Umbilical cord (tissue), 2 donors: ENCODE measurements at places on chromosomes 6 and 20.

- DNase-seq, result no peak
These were observed 67.3 kb upstream of the MAP3K7 start for GRCh38 chr6:90654166-90654565.

GRCh38 chr20:25622049-25622448 is 1.8 kb downstream of the NANP start:
- no peak for DNase-seq

GRCh38 chr6:10526156-10526555 is 5.0 kb downstream of the GCNT2 start:
- no peak for DNase-seq

GRCh38 chr6:82741996-82742385 is 323.6 kb downstream of the UBE3D start:
- no peak for DNase-seq

DNA sequence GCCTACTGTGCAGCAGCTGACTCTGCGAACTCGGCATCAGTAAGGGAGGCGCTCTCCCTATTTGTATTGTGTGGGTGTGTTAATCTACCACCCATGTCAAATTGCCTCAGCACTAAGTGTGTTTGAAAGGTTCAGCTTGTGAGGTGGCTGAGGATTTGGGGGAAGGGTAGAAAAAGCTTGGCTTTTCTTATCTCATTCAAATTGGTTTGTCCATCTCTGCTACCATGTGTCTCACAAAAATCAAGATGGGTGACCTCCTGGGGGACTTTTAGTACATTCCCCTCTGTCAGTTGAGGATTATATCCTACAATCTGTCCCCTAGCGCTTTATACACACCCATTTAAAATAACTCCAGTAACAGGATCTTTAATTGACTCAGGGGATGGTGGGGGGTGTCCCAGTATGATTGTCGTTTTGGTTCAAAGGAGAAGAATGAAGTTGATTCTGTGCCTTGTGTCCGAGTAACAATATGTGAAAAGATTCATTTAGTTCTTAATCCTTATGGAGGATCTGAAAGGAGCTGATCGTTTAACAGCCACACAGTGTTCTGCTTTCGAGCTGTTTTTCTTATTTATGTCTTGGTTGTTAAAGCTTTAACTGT is 609.6 kb downstream of the PKHD1 start:
- DNase-seq, result no peak

DNA sequence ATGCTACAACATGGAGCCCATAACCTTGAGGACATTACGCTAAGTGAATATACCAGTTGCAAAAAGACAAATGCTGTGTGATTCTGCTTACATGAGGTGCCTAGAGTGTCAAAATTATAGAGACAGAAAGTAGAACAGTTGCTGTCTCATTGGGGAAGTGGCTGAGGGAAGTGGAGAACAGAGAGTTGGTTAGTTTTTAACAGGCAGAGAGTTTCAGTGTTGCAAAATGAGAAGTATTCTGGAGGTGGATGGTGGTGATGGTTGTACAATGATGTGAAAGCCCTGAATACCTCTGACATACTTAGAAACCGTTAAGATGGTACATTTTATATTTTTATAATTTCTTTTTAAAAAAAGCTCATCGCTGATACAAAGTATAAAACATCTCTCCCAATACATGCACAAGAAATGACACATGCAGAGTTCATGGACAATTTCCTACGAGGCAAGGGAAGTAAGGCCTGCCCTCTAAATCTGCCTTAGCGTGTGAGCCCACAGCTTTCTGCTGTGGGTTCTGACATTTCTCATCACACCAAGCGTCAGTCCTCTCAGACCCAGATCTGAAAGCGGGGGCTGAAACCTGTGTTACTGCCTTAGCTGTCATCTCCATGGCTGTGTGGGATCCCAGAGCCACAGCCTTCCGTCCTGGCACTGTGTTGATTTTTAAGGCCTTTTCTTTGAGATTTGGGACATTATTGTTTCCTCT is 126.0 kb downstream of the RNASET2 start:
- no peak for DNase-seq

GRCh38 chr6:67676892-67677291 is 958.2 kb upstream of the ADGRB3 start:
- no peak for DNase-seq

- no peak for DNase-seq
These were observed 10.6 kb upstream of the MRPS10 start for GRCh38 chr6:42228305-42228704.

DNA sequence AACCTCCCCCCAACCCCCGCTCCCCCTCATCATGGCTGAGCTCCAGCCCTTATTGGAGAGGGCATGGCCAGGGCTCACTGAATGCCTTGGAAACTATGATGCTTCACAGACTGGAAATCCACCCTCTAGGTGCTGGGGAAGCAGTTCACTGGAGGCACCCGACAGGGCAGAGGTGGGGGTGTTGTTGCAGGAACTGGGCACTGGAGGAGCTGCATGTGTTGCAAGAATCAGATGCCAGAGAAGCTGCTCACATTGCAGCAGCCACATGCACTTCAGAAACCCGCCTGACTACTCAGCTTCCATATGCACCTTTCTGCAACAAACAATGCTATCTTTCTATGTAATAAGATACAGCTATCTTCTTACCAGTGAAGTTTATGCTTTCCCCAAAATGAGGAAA is 7.9 kb upstream of the TBPL1 start:
- DNase-seq, result no peak

DNA sequence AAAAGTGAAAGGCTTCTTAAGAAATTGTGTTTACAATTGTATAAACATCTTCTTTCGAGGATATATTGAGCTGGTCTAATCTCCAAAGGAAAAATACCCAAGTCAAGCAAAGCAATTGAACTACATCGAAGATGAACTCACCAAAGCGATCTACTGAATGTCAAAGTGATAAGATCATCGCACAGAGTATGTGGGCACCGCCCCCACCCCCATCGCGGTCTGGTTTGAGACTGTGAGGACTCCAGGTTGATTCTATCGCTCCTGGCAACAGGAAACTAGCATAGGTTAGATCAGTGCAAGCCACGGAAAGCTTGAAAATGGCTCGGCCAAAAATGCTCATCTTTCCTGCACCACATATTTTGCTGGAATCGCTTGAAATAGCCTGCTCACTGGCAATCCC is 133.2 kb upstream of the RPS6KA2 start:
- DNase-seq, result no peak

- peak; percentile 20 for DNase-seq
These were observed 403.7 kb downstream of the CDH26 start for GRCh38 chr20:60361761-60362395.

- DNase-seq, result no peak
These were observed 13.4 kb downstream of the SNX14 start for GRCh38 chr6:85580118-85580877.

GRCh38 chr20:11922561-11922960 is 4.9 kb downstream of the BTBD3 start:
- no peak for DNase-seq

DNA sequence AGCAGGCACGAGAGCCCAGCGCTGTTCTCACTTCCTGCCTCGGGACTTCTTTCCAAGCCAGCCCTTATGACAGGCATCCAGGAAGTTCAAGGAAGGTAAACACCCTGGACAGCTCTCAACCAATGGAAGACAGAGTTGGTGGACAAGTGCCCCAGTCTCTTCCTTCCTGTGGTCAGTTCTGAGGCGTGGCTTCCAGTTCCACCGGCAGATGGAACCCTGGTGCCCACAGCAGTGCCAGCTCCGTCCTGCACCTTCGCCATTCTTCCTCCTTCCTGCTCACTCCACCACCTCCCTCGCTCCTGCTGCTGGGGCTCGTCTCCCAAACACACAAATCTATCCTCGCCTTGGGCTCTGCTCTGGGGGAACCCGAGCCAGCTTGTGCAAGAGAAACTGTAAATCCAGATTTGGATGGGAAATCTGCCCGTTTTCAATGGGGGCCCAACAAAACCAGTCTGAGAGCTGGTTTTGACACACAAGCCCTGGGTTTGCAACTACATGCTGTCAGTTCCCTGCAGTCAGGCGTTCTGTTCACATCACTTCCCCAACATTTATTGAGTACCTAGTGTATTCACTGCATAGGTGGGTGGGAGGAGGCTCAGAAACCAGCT is 162.7 kb downstream of the GRM4 start:
- DNase-seq, result peak; percentile 66

DNA sequence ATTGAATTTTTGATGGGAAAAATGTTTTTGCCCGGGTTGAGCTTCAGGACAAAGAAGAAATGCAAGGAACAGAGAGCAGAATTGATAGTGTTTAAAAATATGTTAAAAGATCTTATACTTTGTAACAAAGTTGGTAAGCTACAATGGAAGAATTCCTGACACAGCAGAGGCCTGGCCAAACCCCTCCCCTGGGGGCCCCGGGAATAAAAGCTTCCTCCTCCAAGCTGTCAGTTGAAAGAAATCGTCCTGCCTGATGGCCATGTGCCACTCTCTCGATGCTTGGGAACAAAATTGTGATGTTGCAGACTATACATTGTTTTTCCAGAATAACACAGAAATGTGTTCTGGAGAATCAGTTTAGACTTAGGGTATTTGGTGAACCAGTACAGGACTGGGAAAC is 14.2 kb upstream of the TOX2 start:
- DNase-seq, result no peak

DNA sequence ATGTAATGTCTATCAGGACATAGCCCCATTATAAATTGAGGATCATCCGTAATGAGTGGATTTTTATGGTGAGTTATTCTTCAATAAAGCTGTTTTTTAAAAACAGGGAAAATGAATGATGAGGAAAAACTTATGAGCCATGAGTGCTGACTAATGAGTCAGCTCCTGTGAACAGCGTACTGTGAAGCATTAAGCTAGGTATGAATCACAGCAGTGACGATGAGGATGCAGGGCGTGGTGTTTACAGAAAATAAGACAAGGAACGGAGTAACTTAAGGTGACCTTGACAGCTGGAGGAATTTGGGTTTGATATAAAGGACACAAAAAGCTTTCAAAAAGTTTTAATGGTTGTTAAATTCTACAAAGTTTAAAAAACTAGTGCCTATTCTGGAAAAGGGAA is 96.3 kb downstream of the FOXF2 start:
- no peak for DNase-seq

DNA sequence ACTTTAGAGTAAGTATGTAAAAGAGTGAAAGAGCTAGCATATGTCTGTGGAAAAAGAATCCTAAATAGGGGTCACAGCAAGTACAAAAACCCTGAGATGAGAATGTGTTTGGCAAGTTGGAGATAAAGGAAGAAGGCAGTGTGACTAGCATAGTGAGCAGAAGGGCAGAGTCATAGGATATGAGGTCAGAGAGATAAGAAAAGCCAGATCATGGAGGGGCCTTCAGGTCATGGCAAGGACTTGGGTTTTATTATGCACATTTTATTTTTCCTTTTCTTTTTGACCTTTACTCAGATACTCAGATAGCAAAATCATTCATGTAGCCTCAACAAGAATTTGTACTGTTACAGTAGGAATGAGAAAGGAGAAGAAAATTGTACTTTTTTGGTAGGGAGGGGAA is 138.0 kb downstream of the GJA1 start:
- peak; percentile 69 for DNase-seq

- DNase-seq, result peak; percentile 25
These were observed 81.1 kb upstream of the PIM1 start for GRCh38 chr6:37088897-37089296.

GRCh38 chr6:148042536-148042935 is 300.1 kb upstream of the SASH1 start:
- DNase-seq, result peak; percentile 61

DNA sequence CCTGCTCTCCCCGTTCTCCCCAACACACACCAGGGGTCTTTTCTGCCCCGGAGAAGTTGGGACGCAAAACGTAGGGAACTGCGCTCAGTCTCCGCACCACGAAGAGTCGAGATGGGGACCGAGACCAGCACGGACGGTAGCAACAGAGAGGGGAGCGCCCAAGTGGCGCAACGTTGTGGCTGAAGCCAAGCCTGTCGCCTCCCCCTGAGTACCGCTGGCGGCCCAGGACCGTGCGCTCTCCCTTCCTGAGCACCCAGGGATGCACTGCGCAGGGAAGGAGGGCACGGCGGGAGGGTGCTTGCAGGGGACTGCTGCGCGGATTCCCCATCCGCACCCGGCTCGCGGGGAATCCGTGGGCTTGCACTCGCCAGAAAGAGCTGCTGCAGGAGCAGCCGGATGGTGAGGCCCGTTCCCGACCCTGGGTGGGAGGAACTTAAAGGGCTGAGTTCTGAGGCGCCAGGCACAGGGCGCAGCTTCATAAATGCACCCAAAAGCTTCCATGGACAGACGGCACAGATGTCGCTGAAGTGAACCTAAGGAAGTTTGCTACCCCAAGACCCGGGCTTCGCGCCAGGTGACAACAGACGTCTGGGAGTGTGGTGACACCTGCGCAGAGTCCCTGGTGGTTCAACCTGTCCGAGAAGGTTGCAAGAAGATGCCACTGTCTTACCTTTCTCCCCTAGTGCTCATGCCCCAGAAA is 178.7 kb downstream of the TBXT start:
- no peak for DNase-seq

DNA sequence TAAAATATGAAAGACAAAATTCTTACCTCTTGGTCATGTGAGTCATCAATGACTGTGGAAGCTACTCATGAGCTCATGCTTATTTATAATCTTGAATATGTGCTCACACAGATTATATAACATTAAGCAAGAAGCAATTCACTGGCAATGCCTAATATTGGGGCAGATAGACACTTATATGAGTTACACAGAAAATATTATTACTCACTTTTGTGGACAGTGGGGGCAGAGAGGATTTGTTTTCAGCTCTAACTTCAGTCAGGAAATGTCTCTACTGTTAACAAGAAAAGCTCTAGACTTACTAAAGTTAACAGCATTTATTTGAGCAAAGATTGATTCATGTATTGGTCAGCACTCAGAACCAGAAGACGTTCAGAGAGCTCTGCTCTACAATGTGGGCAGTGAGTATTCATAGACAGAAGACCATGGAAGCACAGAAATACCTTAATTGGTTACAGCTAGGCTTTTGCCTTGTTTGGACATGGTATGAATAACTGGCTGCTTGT is 85.8 kb upstream of the AHI1 start:
- no peak for DNase-seq

DNA sequence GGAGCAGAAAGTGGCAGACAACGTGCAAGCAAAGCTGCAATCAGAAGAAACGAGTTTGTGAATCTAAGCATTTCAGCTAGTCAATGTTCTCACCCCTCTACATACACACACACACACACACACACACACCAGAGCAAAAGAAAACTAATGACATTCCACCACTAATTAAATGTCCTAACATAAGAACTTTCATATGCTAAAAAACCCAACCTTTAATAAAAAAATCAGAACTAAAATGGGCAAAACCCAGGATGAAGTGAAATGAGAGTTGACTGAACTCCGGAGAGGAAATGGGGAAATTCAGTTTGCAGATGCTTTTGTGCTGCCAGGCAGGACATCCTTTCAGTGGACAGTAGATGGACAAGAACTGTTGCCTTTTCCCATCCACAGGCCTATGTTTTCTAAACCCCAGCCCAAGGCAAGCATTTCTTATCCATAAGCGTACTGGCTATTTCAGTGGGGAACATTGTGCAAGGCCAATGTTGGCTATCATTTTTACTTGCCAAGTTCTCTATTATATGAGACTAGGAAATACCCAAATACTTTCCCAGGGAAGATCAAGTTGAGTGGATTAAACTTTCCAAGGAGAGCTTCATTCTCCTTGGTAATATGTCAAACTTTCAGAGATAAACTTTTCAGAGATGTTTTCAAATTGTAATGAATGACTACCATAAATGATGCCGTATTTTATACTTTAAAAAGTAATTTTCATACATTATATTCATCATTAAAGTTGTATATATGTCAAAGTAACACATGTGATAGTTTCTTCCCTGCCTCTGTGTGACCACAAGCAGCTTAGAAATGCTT is 27.3 kb downstream of the RIN2 start:
- peak; percentile 28 for DNase-seq
